ENCODE measurements at places on chromosomes 16 and 17. TPM values are rescaled to one million over a fixed set of nuclear protein-coding genes. Genes with fewer than 3 reads are reported as not detected.

DNA sequence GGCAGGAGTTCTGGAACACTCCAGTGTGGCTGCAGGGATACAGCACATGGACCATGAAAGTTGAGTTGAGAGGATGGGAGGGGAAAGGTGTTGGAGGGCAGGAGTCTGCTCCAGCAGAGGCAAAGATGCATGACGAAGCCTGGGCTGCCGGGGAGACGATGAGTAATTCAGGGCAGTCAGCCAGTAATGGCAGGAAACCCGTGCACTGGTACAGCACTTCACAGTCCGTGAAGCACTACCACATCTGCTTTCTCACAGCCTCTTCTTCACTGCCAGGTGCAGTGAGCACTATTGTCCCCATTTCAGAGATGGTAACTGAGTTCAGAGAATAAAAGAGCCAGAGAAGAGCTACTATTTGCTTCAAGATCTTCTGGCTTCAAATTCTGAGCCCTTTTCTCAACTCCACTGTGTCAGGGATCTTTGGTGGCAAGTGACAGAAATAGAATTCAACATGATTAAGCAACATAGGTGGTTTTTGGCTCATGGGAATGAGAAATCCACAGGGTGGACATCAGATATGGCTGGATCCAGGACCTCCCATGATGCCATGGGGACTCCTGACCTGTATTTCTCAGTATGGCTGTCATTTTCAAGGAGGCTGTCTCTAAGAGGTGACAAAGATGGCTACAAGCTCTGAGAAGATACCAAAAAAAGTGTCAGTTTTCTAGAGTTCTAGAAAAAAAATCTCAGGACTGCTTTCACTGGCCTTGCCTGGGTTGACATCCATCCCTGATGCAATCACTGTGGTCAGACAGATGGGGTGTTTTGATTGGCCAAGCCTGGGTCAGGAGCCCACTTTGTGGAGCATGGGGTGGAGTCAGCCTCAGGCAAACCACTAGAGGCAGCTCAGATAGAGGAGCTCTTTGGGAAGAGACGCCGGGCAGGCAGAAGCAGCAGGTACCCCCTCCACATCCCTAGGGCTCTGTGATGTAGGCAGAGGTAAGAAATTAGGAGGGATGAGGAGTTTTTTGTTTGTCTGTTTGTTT lies 24.7 kb downstream of the IL21R start:
- no peak for ATAC-seq

DNA sequence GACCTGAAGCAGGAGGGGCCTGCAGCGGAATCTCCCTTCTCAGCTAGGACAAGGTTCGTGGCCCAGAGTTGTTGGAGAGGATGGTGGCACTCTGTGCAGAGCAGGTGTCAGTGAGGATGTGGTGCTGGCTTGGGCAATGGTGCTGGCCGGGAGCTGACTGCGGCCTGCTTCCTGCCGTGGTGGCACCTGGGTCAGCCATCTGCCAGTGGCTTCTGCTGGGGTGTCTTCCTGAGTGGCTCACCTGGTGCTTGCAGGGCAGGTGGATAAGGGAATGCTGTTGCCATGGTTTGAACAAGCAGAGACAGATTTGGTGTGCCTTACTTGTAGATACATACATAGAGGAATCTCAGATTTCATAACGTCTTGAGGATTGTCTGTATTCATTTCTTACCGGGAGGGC lies 69.6 kb downstream of the SEC14L1 start:
- ATAC-seq, result no peak

DNA sequence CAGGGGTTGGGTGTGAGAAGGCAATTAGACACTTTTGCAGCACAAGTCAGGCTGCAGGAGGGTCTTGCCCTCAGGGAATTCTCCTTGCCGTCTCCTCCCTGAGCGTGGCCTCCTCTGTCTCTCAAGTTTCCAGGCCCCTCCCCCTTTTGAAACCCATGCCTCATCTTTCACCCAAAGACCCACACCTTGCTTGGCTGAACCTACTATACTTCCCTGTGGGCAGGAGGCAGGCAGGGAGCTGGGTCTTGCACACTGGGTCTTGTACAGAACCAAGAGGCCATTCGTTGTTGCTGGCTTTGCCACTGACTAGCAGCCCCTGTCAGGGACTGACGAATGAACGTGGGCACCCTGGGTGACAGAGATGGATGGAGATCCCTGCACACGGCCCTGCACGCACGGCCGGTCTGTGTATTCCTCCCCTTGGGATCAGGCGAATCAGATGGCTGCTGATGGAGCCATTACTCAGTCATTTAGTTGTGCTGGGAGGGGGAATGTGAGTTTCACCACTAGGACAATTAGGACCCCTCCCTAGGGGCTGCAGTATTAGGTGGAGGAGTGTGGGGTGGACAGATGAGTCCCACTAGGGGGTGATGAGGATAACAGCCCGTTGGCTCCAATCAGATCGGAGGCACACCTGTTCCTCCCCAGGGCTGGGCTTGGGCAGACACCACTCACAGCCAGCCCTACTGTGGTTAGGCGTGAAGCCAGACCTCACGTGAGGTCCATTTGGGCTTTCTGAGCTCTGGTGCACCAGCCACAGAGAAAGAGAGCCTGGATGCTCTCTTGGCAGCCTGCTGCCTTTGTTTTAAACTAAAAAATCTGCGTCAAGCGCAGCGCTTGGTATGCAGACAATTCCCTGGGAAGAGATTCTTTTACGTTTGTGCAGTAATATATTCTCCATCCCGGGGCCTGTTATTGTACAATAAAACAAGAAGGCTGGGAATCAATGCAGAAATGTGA lies 167.7 kb upstream of the WSCD1 start:
- ATAC-seq, result no peak

- no peak for ATAC-seq
Observed at GRCh38 chr16:31148896-31149295, 970 bp downstream of the PRSS36 start.

DNA sequence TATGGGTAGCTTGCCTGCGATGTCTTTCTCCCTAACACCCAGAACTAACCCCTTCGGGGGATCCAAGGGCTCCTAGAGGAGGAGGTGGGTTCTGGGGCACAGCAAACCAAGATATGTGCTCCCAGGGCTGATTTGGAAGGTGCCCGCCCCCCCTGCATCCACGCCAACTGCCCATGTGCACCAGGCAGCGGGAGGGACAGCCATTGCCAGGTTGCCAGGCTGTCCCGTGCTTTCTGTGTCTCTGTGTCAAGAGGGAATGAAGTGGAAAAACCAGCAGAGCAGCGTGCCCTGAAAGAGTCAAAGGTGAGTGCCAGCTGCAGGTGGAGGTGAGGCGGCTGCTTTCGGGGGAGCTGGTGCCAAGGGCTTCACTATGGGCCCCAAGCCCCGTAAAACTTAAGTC lies 6.4 kb downstream of the TEKT5 start:
- no peak for ATAC-seq

GRCh38 chr16:11450136-11450535 lies 104.9 kb downstream of the RMI2 start:
- no peak for ATAC-seq

GRCh38 chr17:75398279-75398678 lies 7.2 kb downstream of the GRB2 start:
- no peak for ATAC-seq

GRCh38 chr17:3835410-3836229 lies 10.4 kb downstream of the NCBP3 start:
- ATAC-seq, result no peak

DNA sequence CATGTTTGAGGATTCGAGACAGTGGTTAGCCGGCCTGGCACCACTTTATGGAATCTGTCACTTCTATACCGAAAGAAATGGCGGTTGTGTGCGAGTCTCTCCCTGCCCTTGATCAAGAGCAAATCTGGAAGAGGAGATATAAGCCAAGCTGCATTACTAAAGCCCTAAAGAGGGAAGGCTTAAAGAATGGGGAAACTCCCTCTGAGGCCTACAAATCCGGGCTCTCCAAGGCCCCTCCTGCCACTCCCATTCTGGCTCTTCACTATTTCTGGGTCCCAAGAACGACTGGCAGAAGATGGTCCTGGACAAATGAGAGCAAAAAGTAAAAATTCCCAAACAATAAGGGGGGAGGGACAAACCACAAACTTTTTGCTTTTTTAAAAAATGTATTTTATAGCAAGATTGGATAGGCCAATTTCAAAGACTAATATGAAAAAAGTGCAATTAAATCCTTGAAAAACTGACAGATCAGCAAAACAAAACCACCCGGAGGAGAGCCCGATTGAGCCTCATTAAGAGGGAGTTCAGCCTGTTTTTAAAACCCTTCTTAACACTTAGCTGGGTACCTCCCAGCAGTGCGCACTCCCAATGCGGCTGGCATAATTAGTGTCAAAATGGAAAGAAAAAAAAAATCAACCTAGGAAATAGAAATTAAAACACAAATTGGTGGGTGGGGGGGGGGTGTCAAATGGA lies 193.5 kb downstream of the ZFHX3 start:
- no peak for ATAC-seq

GRCh38 chr17:28527181-28527681 lies 21.1 kb downstream of the FOXN1 start:
- ATAC-seq, result no peak

- ATAC-seq, result no peak
Observed at GRCh38 chr16:89358030-89359005, 132.0 kb downstream of the ANKRD11 start.

DNA sequence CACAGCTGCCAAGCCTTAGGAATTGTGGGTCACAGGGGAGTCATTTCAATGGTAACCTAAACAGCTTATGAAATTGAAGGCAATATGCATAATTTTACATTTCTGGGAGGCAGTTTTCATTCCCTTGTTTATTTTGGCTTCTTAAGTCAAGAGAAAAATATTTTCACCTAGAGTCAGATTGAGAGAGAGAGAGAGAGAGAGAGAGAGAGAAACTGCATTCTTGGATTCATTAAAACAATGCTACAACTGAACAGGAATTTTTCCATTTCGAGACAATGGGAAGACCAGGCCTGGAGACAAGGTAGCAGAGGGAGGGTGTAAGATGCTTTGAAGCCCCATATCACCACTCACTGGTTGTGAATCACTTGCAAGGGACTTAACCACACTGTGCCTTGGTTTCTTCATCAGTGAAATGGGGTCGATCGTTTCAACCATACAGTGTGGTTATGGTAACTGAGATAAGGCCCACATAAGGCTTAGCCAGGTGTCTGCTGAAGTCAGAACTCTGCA lies 224.7 kb upstream of the IRX3 start:
- ATAC-seq, result no peak

- no peak for ATAC-seq
Observed at GRCh38 chr17:44914148-44914547, 1.2 kb downstream of the GFAP start.

- no peak for ATAC-seq
Observed at GRCh38 chr17:68289936-68290267, 1.0 kb downstream of the SLC16A6 start.

GRCh38 chr16:12257926-12258561 lies 281.5 kb downstream of the SNX29 start:
- ATAC-seq, result no peak

GRCh38 chr17:48595278-48595999 lies 1.9 kb upstream of the HOXB5 start:
- ATAC-seq, result no peak

DNA sequence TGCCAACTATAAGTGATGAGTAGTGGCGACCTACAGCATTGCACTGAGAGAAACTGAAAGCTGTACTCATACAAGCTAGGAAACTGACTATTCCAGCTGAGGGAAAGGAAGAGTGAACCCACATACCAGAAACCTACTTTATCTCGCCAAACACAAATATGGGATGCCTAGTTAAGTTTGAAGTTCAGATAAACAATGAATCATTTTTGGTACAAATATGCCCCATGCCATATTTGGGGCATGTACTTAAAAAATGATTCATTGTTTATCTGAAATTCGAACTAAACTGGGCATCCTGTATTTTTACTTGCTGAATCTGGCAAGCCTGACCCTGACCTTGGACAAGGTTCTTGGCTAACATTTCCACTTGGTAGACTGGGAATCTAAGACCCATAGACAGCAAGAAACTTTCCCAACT lies 527.8 kb upstream of the PSMD7 start:
- no peak for ATAC-seq

DNA sequence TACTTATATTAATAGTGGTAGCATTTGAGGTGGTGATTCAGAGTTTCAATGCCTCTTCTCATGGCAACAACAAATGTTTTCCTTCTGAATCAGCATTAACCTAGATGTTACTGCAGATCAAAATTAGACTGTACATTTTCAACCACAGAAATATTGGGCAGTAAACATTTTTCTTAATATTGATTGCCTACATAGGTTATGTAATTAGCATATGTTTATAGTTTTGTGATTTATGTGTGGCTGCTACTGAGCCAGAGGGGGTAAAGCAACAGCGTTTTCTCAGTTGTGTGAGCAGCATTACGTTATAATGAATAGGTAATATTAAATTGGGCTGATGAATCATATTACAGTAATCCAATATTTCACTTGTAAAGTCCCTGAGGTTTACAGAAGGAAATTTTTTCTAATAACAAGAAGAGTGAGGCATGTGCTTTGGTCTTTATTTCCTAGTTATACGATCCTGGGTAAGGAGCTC lies 18.8 kb upstream of the BMERB1 start:
- no peak for ATAC-seq

DNA sequence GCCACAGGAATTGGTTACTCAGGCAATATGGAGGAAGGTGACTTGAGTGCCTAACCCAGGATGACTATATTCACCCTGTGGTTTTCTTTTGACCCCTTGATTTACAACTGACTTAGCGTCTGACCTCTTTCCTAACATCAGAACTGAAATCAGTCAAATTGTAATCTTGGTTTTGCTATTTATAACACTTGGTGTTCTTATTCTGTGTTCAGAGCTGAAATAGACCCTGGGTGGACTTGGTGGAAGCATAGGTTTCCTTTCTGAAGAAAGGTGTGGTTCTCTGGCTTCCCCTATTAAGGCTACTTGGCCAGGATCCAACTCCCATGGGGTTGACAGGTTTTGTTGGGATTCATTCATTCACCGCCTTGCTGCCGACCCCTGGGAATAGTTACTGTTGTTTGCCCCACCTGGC lies 80.8 kb downstream of the CLEC16A start:
- no peak for ATAC-seq

DNA sequence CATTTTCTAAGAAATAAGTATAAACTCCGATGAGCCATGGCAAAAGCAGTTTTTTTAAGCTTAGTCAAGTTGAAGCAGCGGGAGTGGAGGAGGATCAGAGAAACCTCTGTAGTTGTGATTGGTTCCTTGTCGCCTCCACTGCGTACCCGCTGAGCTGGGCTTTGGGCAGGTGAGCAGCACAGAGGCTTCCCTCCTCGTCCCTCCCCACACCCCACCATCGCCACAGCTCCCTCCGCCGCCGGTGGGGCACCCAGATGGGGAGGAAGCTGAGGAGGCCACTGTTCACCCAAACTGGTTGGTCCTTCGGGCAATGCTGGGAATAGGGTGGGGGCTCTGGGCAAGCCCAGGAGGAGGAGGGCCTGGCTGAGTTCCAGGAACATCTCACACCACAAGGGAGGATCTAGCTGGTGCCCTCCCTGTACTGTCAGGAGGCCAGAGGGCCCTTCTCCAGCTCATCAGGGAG lies 5.2 kb upstream of the MRPL38 start:
- ATAC-seq, result no peak

GRCh38 chr17:63950940-63951907 lies 19.1 kb upstream of the CD79B start:
- ATAC-seq, result no peak

RASL10B gene
- total RNA-seq, result 15.6 TPM

PRSS36 gene
- total RNA-seq, result 4.8 TPM

TBC1D3K gene
- total RNA-seq, result not detected

CEP131 gene
- total RNA-seq, result 12.0 TPM

SCIMP gene
- total RNA-seq, result 2.2 TPM

OTOP3 gene
- total RNA-seq, result not detected

ABCC3 gene
- 7.8 TPM for total RNA-seq

LYRM9 gene
- 20.1 TPM for total RNA-seq

CES2 gene
- total RNA-seq, result 26.0 TPM

ASPHD1 gene
- total RNA-seq, result not detected

ITGB4 gene
- 31.1 TPM for total RNA-seq

SLC12A3 gene
- not detected for total RNA-seq

CX3CL1 gene
- 45.8 TPM for total RNA-seq

OR2C1 gene
- not detected for total RNA-seq

AURKB gene
- total RNA-seq, result 0.54 TPM

TNFRSF13B gene
- total RNA-seq, result not detected

All from gastroesophageal sphincter (tissue), 4 donors.